ENCODE measurements at places on chromosomes 1 and 21.
A peak's percentile ranks its signal among the peaks of the same experiment; 100 is the strongest.

- DNase-seq, result no peak
Measured at GRCh38 chr1:185681034-185681633, 53.1 kb upstream of the HMCN1 start.

- DNase-seq, result no peak
Measured at GRCh38 chr1:232894436-232894835, 56.0 kb upstream of the NTPCR start.

GRCh38 chr1:200369706-200370105 is 40.1 kb downstream of the ZNF281 start:
- DNase-seq, result no peak

DNA sequence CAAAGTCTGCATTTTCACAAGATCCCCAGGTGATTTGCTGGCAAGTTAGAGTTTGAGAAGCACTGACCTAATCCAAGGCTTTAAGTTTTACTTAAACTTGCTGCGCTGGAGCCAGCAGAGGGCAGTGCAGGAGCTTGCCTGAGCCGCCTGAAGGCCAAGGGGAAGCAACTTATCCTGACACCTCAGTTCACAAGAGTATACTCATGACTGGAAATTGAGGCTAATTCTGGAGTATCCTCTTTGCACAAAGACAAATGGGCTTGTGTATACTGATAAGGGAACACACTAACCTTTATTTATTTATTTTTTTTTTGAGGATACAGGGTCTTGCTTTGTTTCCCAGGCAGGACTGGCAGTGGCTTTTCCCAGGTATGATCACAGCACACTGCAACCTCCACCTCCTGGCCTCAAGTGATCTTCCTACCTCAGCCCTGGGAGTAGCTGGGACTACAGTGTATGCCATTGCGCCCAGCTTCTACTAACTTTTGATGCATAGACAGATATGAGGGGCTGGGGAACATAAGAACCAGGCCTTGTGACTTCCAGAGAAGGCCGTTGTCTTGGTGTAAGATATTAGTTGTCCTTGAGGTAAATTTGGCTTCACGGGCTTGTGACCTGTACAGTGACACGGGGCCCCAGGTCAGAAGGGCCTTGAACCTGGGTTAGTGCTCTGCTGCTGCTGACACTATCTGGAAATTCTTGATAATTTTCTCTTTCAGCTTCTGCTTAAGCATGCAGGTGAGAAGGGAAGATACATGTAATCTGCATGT is 29.0 kb upstream of the SLAMF1 start:
- DNase-seq, result peak; percentile 47

DNA sequence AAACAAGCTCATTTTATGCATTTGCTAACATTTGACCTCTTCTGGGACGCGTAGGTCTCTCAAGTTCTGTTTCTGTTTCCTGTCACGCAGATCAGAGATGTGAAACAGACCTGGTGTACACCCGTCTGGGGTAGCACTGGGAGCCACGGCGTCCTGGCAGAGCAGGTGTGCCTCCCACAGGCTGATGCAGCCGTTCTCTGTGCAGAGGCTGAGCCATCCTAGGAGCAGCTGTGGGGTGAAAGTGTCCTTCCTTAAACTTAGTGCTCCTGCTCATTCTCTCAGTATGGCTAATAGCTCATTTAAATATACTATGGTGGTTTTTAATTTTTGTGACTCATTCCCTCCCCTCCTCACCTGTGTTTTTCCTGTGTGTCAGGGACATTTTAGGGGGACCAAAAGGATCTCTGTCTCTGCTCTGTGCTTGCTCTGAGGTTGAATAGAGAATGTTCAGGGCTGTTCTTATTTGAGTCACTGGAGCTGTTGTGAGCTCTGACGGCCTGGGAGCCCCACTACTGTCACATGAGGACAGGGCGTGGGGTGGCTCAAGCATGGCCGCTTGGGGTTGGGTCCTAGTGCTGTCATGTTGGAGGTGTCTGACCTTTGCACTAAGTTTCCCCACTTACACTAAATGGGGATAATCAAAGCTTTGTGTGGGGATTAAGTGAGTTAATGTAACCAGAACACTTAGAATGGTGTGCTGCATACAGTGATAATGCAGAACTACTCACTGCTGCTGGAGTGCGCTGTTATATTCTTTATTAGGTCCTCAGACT is 43.0 kb downstream of the GALNT2 start:
- peak; percentile 17 for DNase-seq

GRCh38 chr1:1148569-1148968 is 25.1 kb upstream of the TTLL10 start:
- DNase-seq, result no peak

GRCh38 chr1:208652296-208653160 is 408.3 kb upstream of the PLXNA2 start:
- DNase-seq, result no peak

All from activated T-helper 1 cell treated with Interleukin-2 at 50 U/mL for 16 hours (primary cell).